ENCODE measurements at places on chromosomes 12 and 14. TPM values are rescaled to one million over a fixed set of nuclear protein-coding genes. Genes with fewer than 3 reads are reported as not detected.

The CD27 gene
- total RNA-seq, result 0.25 TPM

The SLCO1C1 gene
- not detected for total RNA-seq

The MMP17 gene
- 14.3 TPM for total RNA-seq

The PTPN6 gene
- total RNA-seq, result 47.7 TPM

The WDHD1 gene
- total RNA-seq, result 44.3 TPM

The GPX2 gene
- total RNA-seq, result 0.61 TPM

DNA sequence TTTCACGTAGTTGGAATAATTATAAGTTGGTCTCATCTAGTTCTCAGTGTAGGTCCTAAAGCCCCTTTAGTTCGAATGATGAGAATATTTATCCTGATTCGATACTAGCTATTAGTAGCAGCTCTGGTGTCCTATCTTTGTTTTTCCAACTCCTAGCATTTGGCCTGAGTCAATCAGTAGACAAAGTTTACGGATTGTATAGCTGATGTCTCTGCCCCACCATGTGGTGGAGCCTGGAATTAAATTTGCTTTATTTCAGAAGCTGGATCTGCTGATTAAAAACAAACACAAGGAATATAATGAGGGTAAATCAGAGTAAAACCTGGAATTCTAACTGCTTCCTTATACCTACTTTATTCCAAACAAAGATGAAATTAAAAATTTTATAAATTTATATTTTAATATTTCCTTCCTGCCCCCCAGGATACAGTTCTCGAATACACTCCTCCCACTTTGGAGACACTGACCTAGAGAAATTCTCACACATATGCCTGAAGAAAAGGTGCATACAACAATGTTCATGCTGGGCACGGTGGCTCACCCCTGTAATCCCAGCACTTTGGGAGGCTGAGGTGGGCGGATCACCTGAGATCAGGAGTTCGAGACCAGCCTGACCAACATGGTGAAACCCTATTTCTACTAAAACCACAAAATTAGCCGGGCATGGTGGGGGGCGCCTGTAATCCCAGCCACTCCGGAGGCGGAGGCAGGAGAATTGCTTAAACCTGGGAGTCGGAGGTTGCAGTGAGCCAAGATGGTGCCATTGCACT lies 7.6 kb upstream of the BRMS1L start:
- DNase-seq, result no peak

DNA sequence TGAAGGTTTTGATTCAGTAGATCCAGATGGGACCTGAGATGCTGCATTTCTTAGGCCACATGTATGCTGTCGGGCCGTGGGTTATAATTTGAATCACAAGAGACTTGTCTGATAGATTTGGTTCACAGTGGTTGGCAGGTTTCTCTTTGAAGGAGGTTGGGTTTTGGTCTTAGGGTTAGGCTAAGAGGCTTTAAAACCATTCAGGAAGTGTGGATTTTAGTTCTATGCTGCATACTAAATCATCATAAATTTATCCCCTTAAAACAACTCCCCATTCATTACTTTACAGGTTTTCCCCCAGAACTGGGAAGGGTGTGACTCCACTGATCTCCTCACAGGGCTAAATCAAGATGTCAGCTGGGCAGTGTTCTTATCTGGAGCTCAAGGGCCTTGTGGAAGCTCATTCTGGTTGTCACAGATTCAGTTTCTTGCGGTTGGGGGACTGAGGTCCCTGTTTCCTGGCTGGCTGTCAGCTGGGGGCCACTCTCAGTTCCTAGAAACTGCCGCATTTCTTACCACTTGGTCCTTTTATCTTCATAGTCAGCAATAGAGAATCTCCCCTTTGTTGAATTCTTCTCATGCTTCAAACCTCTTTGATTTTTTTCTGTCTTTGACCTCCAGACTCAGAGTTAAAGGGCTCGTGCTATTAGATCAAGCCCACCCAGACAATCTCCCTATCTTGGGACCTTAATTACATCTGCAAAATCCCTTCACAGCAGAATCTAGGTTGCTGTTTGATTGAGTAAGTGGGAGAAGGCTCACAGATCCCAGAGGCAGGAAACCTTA lies 20.6 kb upstream of the PCNX1 start:
- DNase-seq, result no peak

GRCh38 chr14:104287301-104288009 lies 149.1 kb downstream of the KIF26A start:
- no peak for DNase-seq

DNA sequence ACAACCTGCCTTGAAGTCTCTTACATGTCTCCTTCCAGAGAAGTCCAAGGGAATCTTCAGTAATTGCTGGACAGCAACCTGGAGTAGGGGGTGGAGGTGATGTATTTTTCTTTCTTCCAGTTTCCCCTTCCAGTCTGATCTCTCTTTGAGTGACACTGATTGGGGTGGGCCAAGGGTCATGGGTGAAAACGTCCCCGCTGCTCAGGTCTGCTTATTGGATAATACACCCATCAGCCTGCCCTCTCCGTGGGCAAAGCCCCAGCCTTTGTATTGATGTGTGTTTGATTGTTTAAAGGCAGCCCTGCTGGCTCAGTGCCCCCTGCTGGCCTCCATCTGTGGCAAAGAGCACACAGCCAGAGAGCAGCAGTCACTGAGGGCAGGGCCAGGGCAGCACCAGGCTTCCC lies 35.7 kb upstream of the ATP2A2 start:
- DNase-seq, result no peak

- DNase-seq, result no peak
Measured at GRCh38 chr12:30823764-30824163, 69.0 kb upstream of the CAPRIN2 start.

- no peak for DNase-seq
Measured at GRCh38 chr14:103161054-103161397, 37.8 kb downstream of the TNFAIP2 start.

DNA sequence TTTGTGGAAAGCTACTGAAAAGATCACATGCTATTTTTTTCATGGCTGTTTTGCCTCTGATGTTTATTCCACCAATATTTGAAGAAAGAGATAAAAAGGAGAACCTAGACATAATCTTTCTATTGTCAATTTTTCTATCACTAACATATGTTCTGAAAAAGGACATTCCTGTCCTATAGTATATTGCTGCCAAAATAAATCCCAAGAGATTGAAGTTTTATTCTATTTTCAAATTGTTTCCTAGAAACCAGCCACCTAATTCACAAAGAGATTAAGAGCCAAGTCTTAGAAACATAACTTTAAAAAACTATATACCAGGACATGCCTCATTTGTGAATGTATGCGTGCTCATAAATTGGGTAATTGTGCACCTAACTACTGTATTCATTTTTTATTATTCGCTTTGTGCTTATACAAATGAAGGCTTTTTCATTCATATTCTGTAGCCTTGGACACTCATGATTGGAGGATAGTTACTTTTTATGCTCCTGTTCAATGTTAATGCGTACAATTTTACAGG lies 200.7 kb downstream of the FUT8 start:
- no peak for DNase-seq

DNA sequence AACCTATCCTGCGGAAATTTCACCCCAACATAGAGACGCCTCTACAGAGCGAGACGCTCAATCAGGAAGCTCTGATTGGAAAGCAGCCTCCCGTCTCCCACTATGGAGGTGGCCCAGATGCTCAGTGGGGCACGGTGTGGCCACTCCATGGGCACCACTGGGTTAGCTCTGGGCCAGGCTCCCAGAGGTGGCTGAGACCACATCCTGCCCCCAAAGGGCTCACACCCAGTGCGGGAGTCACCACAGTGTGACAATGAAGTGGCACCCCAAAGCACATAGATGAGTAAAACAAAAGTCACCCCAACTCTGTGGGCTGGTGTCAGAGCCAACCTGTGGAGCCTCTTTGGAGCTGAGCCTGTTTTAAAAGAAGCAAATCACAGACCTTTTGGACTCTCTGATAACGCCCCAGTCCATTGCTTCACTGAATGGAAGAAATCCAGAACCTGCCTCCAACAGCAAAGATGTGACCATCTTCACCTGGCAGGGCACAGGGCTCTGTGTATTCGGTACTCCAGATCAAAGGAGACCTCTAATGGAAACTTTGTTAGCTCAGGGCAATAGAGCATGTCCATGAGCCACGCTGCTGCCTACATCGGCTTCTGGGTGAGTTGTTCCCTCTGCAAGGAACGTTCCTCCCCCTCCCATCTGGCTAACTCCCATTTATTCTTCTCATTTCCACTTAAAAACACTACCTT lies 19.6 kb downstream of the CLMN start:
- DNase-seq, result no peak

DNA sequence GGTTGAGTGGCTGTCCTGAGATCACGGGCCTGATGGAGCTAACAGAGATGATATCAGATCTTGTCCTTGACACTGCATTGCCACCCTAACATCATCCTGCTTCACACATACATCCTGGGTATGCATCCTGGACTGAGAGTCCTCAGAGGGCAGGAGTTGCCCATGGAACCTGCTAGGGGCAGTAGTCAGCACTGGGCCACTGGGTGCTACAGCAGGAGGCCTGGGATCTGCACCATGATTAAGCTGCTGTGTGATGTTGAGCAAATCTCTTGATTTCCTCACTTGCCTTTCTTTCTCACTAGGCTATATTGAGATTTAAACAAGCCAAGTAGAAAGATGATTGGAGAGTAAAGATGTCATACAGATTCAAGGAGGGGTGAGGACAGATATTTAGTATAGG lies 22.1 kb upstream of the EIF4B start:
- no peak for DNase-seq
